Fibroblast of lung (primary cell): ENCODE measurements at places on chromosomes 16 and 17.

DNA sequence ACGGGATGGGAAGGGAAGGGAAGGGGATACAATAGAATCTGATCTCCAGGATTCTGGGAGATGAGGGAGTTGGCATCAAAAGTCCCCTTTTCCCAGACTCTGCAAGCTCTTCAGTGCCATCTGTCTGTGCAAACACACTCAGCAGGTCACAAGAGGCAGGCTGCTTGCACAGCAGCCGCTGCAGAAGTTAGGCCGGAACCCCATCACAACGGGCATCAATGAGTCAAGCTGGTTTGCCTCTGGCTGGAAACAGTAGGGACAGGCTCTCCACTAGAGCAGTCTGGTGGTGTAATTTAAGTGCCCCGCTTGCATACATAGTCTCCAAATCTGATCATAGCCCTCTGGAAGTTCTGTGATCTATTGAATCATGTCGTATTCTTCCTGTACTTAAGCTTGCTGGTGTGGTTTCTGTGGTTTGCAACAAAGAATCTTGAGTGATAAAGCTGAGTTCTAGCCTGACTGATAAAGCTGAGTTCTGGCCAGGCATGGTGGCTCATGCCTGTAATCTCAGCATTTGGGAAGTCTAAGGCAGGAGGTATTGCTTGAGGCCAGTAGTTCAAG, 33.7 kb upstream of the KDM8 start:
- peak; percentile 99 for DNase-seq
- H3K36me3 ChIP-seq = no peaks in the 10 kb centered on the region
- H3K4me1 ChIP-seq = no peaks in the 10 kb centered on the region
- no peaks in the 10 kb centered on the region for H3K27me3 ChIP-seq

GRCh38 chr17:74513987-74514631, 17.2 kb downstream of the CD300LB start:
- DNase-seq = peak; percentile 74
- no peaks in the 10 kb centered on the region for H3K36me3 ChIP-seq
- no peaks in the 10 kb centered on the region for H3K4me1 ChIP-seq

- H3K27ac ChIP-seq = no peak overlapping the region
- no peak for DNase-seq
- H3K36me3 ChIP-seq = no peaks in the 10 kb centered on the region
- H3K27me3 ChIP-seq = no peaks in the 10 kb centered on the region
- H3K4me3 ChIP-seq = no peak overlapping the region
Measured at GRCh38 chr17:61713035-61713434, 122.0 kb upstream of the NACA2 start.

DNA sequence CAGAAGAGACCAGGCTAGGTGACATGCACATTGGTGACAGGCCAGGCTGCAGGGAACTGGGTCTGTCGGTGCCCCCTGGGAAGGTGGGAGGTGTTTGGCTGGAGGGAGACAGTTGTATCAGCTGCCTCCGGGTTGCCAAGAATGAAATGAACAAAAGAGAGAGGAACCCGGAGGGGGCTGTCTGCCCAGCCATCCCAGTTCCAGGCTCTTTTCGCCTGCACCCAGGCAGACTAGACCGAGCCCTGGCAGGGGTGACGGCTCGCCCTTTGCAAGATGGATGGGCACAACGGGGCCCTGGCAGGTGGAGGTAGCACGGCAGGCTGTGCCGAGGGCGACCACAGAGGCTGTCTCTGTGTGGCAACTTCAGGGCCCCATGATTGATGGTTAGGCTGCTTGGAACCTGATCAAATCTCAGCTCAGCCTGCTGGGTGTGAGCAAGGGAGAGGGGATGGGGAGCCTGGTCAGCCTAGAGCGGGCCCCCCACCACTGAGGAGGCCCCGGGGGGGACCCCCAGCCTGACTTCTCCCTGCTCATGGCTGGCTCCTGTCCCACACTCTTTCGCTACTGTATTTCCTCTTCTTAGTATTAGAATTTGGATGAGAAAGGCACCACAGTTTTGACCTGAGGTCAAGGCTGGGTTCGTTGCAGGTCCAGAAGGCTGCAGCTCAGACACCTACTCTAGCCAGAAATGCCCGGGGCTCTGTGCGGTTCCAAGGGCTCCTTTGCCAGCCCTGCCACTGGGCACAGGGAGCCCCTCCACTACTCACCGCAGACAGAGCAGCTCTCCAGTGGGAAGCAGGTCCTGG, 118.9 kb upstream of the CHMP6 start:
- H3K36me3 ChIP-seq = peaks cover 2% of the 10 kb centered on the region
- no peaks in the 10 kb centered on the region for H3K27me3 ChIP-seq
- DNase-seq = no peak

- H3K4me3 ChIP-seq = no peak overlapping the region
- H3K4me1 ChIP-seq = peaks cover 5% of the 10 kb centered on the region
- no peak overlapping the region for H3K27ac ChIP-seq
- peaks cover 21% of the 10 kb centered on the region for H3K27me3 ChIP-seq
- no peaks in the 10 kb centered on the region for H3K36me3 ChIP-seq
- no peak for DNase-seq
Measured at GRCh38 chr16:693766-694165, 3.6 kb upstream of the WDR24 start.

DNA sequence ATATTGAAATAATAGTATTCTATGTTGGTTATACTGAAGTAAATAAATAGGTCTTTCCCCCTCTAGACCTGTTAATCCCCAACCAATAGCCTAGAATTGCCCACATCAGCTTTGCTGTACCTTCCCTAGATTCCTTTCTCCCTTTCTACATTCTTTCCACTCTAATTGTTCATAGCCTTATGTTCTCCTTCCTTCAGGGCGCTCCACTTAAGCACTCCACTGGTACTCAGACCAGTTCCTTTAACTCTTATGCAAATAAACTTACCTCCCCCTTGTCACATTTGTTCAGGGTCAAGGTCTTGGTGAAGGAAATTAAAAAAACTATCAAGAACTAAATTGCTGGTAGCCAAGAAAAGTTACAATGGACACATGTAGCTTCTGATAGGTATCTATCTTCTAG, 294.8 kb downstream of the UTP18 start:
- DNase-seq = no peak
- no peaks in the 10 kb centered on the region for H3K4me1 ChIP-seq
- H3K27ac ChIP-seq = no peak overlapping the region

DNA sequence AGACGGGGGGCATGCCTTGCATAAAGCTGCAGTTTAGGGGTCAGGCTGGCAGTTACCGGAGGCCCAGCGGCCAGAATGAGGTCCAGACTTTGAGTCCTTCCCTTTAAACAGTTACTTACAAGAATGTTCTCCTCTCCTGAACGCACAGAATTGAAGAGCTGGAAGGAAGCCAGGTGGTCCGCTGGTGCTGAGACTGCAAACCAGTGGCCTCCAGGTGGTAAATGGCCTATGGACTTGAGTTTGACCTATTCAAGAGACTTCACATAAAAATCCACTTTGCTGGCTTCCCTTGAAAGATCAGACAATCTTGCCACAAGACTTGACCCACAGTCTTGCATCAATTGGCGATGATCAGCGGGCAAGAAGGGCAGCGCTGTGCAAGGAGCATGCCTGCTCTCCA, 14.7 kb upstream of the SEZ6 start:
- no peak for DNase-seq
- H3K36me3 ChIP-seq = no peaks in the 10 kb centered on the region
- no peak overlapping the region for H3K27ac ChIP-seq
- H3K27me3 ChIP-seq = peaks cover 56% of the 10 kb centered on the region
- H3K4me3 ChIP-seq = no peak overlapping the region

DNA sequence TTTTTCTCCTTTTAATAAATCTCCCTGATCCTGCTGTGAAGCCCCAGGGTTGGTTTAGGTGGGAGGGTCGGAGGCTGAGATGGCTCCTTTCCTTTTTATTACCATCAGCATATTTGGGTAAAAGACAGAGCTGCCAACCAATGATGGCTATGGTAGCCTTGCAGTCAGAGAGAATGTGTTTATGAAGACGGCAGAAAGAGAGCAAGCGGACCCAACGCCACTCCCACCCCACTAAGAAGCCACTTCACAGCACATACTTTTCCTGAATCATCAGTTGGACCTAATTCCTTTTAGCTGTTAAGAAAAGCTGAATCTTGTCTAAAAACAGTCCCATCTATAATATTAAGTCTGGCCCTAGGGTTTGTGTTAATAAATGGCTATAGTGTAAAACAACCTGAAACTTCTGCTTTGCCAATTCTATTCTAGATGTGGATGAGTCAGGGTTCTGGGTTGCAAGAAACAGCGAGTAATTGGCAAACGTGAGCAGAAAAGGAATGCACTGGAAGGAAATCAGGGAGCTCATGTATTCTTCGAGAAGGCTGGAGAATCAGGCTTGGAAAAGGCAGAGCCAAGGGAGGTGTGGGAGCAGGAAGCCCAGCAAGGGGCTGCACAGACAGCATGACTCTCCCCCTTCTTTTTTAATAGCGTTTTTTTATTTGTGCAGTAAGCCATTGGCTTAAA, 34.0 kb upstream of the PRKCA start:
- H3K4me1 ChIP-seq = peaks cover 12% of the 10 kb centered on the region
- peak; percentile 82 for DNase-seq
- H3K27ac ChIP-seq = no peak overlapping the region
- H3K27me3 ChIP-seq = no peaks in the 10 kb centered on the region

- no peaks in the 10 kb centered on the region for H3K27me3 ChIP-seq
- H3K4me3 ChIP-seq = no peak overlapping the region
- no peak overlapping the region for H3K27ac ChIP-seq
- DNase-seq = no peak
Measured at GRCh38 chr17:82941021-82942001, 101.5 kb upstream of the ZNF750 start.

- H3K27ac ChIP-seq = no peak overlapping the region
- no peaks in the 10 kb centered on the region for H3K27me3 ChIP-seq
- H3K36me3 ChIP-seq = peaks cover 16% of the 10 kb centered on the region
- peak; percentile 55 for DNase-seq
- no peak overlapping the region for H3K4me3 ChIP-seq
Measured at GRCh38 chr17:42819939-42820535, 4.0 kb downstream of the BECN1 start.

- H3K27ac ChIP-seq = no peak overlapping the region
- H3K4me3 ChIP-seq = no peak overlapping the region
- DNase-seq = no peak
- no peaks in the 10 kb centered on the region for H3K4me1 ChIP-seq
- no peaks in the 10 kb centered on the region for H3K27me3 ChIP-seq
Measured at GRCh38 chr16:49773534-49774475, 82.1 kb downstream of the ZNF423 start.

DNA sequence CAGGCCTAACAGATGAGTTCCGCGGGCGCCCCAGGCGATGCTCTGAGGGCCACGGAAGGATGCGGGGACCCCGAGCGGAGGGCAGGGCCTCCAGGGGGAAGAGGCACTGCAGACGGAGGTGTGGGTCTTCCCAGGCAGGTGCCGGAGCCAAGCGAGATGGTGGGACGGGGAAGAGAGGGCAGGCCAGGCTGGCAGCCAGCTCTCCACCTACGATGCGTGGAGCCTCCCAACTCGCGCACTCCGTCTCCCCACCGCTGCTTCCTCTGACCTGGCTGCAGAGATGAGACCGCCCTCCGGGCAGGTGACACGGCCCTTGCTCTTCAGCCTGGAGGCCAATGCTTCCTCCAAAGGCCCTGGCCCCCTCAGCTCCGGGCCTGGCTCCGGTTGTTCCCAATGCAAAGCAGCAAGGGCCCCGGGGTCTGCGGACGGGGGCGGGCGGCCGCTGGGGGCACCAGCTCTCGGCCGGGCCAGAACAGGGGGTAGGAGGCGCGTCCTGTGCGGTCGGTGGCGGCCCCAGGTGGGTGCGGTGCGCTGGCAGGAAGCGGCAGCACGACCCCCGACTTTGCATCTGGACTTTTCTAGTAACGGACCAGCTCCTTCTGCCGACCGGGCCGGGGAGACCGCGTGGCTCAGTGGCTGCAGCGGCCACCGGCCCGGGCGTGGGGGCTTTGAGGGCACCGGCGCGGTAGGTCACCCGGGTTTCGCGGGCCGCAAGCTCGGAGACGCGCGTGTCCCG, 1.5 kb upstream of the SOX8 start:
- H3K27ac ChIP-seq = no peak overlapping the region
- H3K4me1 ChIP-seq = no peaks in the 10 kb centered on the region
- DNase-seq = no peak
- H3K36me3 ChIP-seq = no peaks in the 10 kb centered on the region
- H3K4me3 ChIP-seq = no peak overlapping the region
- peaks cover 33% of the 10 kb centered on the region for H3K27me3 ChIP-seq

GRCh38 chr17:17930674-17931073, 41.5 kb downstream of the TOM1L2 start:
- H3K4me3 ChIP-seq = no peak overlapping the region
- no peak for DNase-seq
- no peaks in the 10 kb centered on the region for H3K27me3 ChIP-seq
- H3K27ac ChIP-seq = no peak overlapping the region
- H3K4me1 ChIP-seq = peaks cover 27% of the 10 kb centered on the region
- H3K36me3 ChIP-seq = no peaks in the 10 kb centered on the region

DNA sequence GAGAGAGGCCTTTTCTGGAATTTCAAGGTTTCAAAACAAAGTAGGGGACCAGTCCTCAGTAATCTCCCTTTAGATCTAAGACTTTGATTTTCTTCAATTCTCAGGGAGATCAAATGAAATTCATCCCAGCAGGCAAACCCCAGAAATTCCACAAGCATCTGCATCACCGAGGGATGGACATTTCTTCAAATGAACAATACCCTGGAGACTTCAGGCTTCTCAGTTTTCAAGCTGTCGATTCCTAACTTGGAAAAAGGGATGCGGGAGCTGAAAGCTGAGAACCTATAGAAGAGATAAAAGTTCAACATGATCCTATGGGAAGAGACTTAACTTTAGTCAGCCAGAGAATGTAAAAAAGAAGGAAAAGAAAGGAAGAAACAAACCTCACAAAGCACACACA, 296.9 kb upstream of the CDH5 start:
- H3K4me3 ChIP-seq = no peak overlapping the region
- no peaks in the 10 kb centered on the region for H3K27me3 ChIP-seq
- no peak overlapping the region for H3K27ac ChIP-seq
- DNase-seq = peak; percentile 30
- no peaks in the 10 kb centered on the region for H3K36me3 ChIP-seq
- H3K4me1 ChIP-seq = peaks cover 3% of the 10 kb centered on the region

GRCh38 chr17:21467739-21468490, 91.8 kb downstream of the KCNJ12 start:
- no peak overlapping the region for H3K4me3 ChIP-seq
- H3K27ac ChIP-seq = no peak overlapping the region
- no peak for DNase-seq
- no peaks in the 10 kb centered on the region for H3K36me3 ChIP-seq
- H3K4me1 ChIP-seq = no peaks in the 10 kb centered on the region

DNA sequence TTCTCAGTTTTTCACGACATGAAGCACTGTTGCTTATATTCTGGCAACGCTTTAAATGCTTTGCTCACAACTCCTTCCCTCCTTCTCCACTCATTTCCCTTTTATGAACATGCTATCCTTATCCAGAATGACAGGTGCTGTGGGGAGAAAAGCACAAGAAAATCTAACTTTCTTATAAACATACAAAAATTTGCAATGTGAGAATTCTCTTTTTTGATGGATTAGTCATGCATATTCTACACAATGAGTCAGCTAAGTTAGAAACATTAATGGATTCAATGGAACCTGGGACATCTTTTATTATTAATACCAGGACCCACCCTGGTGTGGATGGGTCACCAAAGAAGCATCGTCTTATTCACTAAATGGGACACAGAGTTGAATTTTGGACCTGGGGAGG, 234.6 kb upstream of the CDH5 start:
- no peaks in the 10 kb centered on the region for H3K36me3 ChIP-seq
- H3K4me1 ChIP-seq = peaks cover 48% of the 10 kb centered on the region
- H3K27ac ChIP-seq = peak overlapping the region; percentile 1
- DNase-seq = peak; percentile 64
- no peaks in the 10 kb centered on the region for H3K27me3 ChIP-seq

GRCh38 chr17:9790889-9791876, at the start of gene DHRS7C:
Gene DHRS7C, minus strand, starts transcription at chr17:9791592. Its CDS starts 308 bp downstream, at chr17:9791284.
- H3K27ac ChIP-seq = no peak within 1 kb of the TSS
- no peak for DNase-seq
- H3K4me3 ChIP-seq = no peak within 1 kb of the TSS
- no peaks in the 10 kb centered on the region for H3K27me3 ChIP-seq
- H3K4me1 ChIP-seq = no peaks in the 10 kb centered on the region

GRCh38 chr17:69388822-69389442, 25.6 kb upstream of the MAP2K6 start:
- no peaks in the 10 kb centered on the region for H3K36me3 ChIP-seq
- H3K4me1 ChIP-seq = no peaks in the 10 kb centered on the region
- no peak overlapping the region for H3K4me3 ChIP-seq
- no peak overlapping the region for H3K27ac ChIP-seq
